ENCODE measurements at places on chromosomes 3 and 15. TPM values are rescaled to one million over a fixed set of nuclear protein-coding genes. Genes with fewer than 3 reads are reported as not detected.

Gene GPR171
- not detected for total RNA-seq

Gene MST1R
- 0.26 TPM for total RNA-seq

- no peak overlapping the region for H3K4me3 ChIP-seq
- H3K4me1 ChIP-seq: no peaks in the 10 kb centered on the region
- H3K36me3 ChIP-seq: no peaks in the 10 kb centered on the region
- H3K27ac ChIP-seq: peak overlapping the region; percentile 80
Measured at GRCh38 chr3:64739971-64740631, 52.3 kb upstream of the ADAMTS9 start.

GRCh38 chr15:49438962-49439631 lies 16.1 kb downstream of the FGF7 start:
- H3K36me3 ChIP-seq: no peaks in the 10 kb centered on the region
- H3K27ac ChIP-seq: peak overlapping the region; percentile 73
- no peaks in the 10 kb centered on the region for H3K27me3 ChIP-seq
- H3K4me1 ChIP-seq: no peaks in the 10 kb centered on the region

DNA sequence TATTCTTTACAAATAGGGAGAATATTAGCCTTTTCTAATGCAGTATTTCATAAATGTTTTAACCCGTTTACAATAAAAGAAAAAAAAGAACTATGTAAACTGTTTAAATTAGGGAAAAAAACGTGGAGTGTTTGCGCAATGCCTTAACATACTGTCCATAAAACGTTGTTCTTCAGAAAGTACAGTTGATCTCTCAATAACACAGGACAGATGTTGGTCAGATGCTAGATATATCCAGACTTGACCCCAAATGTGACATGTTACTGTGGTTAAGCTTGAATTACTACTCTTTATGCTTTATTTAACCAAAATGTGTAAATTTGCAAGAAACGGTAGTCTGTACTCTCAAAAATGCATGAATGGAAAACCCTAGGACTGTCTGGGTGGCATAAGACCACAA lies 110.3 kb downstream of the PLOD2 start:
- no peaks in the 10 kb centered on the region for H3K36me3 ChIP-seq
- no peak overlapping the region for H3K4me3 ChIP-seq
- H3K4me1 ChIP-seq: no peaks in the 10 kb centered on the region
- DNase-seq: no peak
- H3K27ac ChIP-seq: no peak overlapping the region

GRCh38 chr15:94844538-94845389 lies 613.4 kb downstream of the MCTP2 start:
- H3K36me3 ChIP-seq: no peaks in the 10 kb centered on the region
- no peaks in the 10 kb centered on the region for H3K4me1 ChIP-seq
- H3K4me3 ChIP-seq: peak overlapping the region; percentile 24
- peak; percentile 57 for DNase-seq
- no peaks in the 10 kb centered on the region for H3K27me3 ChIP-seq
- H3K27ac ChIP-seq: peak overlapping the region; percentile 67

- H3K36me3 ChIP-seq: no peaks in the 10 kb centered on the region
- DNase-seq: no peak
- no peaks in the 10 kb centered on the region for H3K27me3 ChIP-seq
- H3K27ac ChIP-seq: no peak overlapping the region
Measured at GRCh38 chr3:13171704-13172643, 98.7 kb upstream of the IQSEC1 start.

- H3K4me1 ChIP-seq: no peaks in the 10 kb centered on the region
- H3K27ac ChIP-seq: no peak overlapping the region
- no peaks in the 10 kb centered on the region for H3K36me3 ChIP-seq
- no peak for DNase-seq
Measured at GRCh38 chr15:84666373-84666772, 8.4 kb upstream of the NMB start.

All from uterus (tissue), 4 donors.